ENCODE measurements at places on chromosomes 7 and 10. TPM values are rescaled to one million over a fixed set of nuclear protein-coding genes. Genes with fewer than 3 reads are reported as not detected.

DNA sequence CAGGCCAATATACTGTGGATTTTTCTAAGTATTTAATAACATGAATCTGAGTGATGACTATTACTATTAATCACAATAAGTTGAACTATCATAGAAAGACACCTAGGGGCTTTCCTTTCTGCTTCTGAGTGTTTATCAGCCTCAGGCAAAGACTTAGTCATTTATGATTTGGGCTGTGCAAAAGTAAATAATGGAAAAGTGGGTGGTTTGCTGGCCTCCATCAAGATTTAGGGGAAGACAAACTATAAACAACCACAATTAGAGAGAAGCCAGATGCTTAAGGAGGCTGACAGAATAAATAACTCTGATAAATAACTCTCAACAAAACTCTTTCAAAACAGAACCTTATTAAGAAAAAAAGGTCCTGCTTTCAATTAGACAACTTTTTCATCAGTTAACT is 64.7 kb downstream of the MACC1 start:
- no peaks in the 10 kb centered on the region for H3K27me3 ChIP-seq
- no peak overlapping the region for H3K4me3 ChIP-seq
- H3K36me3 ChIP-seq, result no peaks in the 10 kb centered on the region
- peaks cover 4% of the 10 kb centered on the region for H3K4me1 ChIP-seq

GRCh38 chr7:29359482-29360093 is 165.0 kb downstream of the CHN2 start:
- peaks cover 4% of the 10 kb centered on the region for H3K4me1 ChIP-seq
- H3K4me3 ChIP-seq, result no peak overlapping the region
- H3K27ac ChIP-seq, result no peak overlapping the region
- DNase-seq, result no peak
- no peaks in the 10 kb centered on the region for H3K27me3 ChIP-seq

DNA sequence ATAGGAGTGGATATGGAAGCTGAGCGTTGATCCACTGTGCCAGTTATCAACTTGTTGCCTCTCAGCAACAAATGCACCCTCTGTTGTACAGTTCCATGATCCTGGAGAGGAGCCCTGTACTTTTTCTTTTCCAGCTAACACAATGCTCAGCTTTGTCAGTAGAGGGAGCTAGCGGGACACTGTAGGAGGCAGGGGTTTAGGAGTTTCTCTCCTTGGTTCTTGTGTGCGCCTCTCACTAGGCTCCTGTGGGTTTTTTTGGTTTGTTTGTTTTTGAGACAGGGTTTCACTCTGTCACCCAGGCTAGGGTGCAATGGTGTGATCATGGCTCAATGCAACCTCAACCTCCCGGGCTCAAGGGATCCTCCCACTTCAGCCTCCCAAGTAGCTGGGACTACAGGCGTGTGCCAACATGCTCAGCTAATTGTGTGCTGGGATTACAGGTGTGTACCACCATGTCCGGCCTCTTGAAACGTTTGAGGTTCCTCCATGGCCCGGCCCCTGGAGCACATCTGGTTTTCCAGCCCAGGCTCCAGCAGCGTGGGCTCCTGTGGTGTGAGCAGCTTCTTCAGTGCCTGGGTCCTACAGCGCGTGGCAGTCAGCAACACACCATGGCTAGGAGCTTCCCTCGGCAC is 12.0 kb upstream of the MARVELD1 start:
- H3K4me3 ChIP-seq, result no peak overlapping the region
- H3K36me3 ChIP-seq, result no peaks in the 10 kb centered on the region
- no peaks in the 10 kb centered on the region for H3K27me3 ChIP-seq
- no peak overlapping the region for H3K27ac ChIP-seq
- peak; percentile 87 for DNase-seq

DNA sequence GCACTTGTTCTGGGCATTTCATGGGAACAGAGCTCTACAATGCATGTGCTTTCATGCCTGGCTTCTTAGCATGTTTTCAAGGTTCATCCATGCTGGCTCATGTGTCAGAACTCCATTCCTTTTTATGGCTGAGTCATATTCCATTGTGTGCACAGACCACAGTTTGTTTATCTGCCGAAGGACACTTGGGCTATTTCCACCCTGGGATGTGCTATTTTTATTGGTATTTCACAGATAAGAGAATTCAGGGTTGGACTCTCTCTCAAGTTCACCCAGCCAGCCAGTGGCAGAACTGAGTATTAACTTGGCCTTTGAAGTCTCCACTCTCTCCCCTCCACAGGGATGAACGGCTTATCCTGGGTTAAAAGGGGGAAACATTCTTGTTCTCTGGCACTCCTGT is 190.7 kb upstream of the GPR26 start:
- H3K36me3 ChIP-seq, result no peaks in the 10 kb centered on the region
- peak; percentile 53 for DNase-seq
- H3K4me3 ChIP-seq, result no peak overlapping the region
- H3K4me1 ChIP-seq, result peaks cover 17% of the 10 kb centered on the region
- H3K27ac ChIP-seq, result no peak overlapping the region

- no peak overlapping the region for H3K27ac ChIP-seq
- H3K36me3 ChIP-seq, result no peaks in the 10 kb centered on the region
- H3K27me3 ChIP-seq, result no peaks in the 10 kb centered on the region
- no peak for DNase-seq
Measured at GRCh38 chr10:24912215-24912614, 40.2 kb downstream of the PRTFDC1 start.

GRCh38 chr10:78817361-78817760 is 251.4 kb upstream of the ZMIZ1 start:
- no peak overlapping the region for H3K27ac ChIP-seq
- DNase-seq, result no peak
- no peak overlapping the region for H3K4me3 ChIP-seq
- H3K27me3 ChIP-seq, result no peaks in the 10 kb centered on the region
- no peaks in the 10 kb centered on the region for H3K4me1 ChIP-seq

DNA sequence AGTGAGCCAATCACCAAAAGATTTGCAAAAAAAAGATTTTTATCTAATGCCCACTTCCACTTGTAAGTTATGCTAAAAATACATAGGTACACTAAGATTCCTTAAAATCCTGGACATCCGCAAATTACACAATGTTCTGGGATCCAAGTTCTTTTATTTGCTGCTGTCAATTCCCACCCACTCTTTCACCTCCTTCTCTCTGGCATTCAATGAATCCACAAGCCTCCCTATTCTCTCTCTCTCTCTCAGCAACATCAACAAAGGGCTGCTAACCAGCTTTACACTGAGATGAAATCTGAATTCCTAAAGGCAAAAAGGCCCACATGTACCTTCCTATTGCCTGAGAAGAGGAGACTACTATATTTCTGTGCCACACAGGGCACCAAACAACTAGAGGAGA is 99.9 kb downstream of the ARMH3 start:
- DNase-seq, result no peak
- no peak overlapping the region for H3K4me3 ChIP-seq
- no peak overlapping the region for H3K27ac ChIP-seq
- H3K27me3 ChIP-seq, result no peaks in the 10 kb centered on the region
- H3K4me1 ChIP-seq, result no peaks in the 10 kb centered on the region

DNA sequence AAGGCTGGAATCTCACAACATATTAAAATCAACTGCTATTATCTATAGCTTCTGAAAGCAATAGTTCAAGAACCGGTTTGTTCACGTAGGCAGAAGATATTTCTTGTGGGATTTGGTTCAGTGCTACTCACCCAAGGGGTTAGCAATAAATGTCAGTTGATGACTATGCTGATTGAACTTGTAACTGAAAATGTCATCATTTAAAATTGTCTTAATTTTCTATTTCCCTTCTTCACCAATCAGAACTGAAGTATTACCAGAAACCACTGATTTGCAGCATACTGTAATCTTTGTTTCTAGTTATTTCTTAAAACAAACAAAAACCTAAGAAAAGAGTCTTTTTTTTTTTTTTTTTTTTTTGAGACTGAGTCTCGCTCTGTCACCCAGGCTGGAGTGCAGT is 46.1 kb downstream of the CPEB3 start:
- no peak for DNase-seq
- H3K36me3 ChIP-seq, result no peaks in the 10 kb centered on the region
- H3K4me1 ChIP-seq, result no peaks in the 10 kb centered on the region
- no peak overlapping the region for H3K4me3 ChIP-seq

- DNase-seq, result no peak
- H3K36me3 ChIP-seq, result no peaks in the 10 kb centered on the region
- H3K4me3 ChIP-seq, result no peak overlapping the region
- no peaks in the 10 kb centered on the region for H3K27me3 ChIP-seq
Measured at GRCh38 chr7:103887853-103888602, 101.4 kb downstream of the RELN start.

DNA sequence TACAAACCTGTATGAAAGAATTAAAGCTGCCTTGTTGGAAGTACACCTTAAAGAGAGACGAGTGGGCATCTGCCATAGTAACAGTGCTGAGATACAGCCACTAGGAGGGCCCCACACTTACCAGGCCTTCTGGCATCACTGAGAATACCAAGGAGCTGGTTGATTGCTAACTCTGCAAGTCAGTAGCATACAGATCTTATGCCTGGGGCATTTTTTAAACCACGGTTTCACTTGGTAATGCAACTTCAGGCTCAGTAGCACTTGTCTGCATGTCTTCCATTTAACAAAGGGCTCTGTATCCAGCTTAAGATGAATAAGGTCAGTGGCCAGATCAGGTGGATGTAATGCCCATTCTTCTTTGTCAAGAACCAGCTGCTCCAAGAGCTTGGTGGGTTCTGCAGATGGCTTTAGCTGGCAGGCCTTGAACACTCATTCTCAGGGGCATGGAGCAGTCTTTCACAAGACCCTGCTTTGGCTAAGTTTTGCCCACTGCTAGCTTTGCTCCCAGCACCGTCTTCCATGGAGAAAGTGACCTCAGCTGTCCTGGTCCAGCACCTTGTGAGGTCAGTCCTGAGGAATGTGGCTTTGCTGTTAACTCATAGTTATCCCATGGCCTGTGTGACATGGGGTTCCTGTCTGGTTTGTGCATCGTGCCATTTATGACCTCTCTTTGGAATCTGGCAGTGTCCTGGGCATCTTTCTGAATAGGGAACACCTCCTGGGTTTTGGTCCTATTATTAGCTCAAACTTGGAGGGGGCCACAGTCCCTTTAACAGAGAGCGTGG is 68.1 kb downstream of the BMPER start:
- no peaks in the 10 kb centered on the region for H3K4me1 ChIP-seq
- H3K4me3 ChIP-seq, result no peak overlapping the region
- H3K36me3 ChIP-seq, result no peaks in the 10 kb centered on the region
- no peaks in the 10 kb centered on the region for H3K27me3 ChIP-seq
- DNase-seq, result no peak
- no peak overlapping the region for H3K27ac ChIP-seq

- no peak overlapping the region for H3K4me3 ChIP-seq
- peak; percentile 11 for DNase-seq
- H3K27me3 ChIP-seq, result no peaks in the 10 kb centered on the region
- H3K4me1 ChIP-seq, result no peaks in the 10 kb centered on the region
- no peak overlapping the region for H3K27ac ChIP-seq
Measured at GRCh38 chr10:62501547-62501946, 127.4 kb downstream of the ZNF365 start.

DNA sequence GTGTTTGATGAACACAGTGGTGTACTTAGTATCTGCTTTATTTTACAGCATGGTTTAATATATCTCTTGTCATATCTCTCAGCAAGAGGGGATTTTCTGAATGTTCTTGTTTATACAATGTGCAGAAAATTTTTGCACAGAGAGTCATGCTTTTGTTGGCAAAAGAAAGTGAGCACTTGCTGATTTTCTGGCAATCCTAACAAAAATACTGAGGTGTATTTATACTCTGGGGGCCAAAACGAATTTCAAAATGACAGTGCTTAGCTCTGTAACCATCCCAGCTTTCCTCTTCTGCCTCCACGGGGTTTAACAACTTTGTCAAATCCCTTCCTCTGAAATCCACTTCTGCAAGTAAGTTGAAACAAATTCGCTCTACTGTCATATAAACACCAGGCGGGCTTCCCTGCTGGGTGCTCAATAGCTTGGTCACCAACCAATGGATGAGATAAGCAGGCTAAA is 169.2 kb downstream of the NOC3L start:
- DNase-seq, result no peak
- H3K36me3 ChIP-seq, result no peaks in the 10 kb centered on the region
- no peaks in the 10 kb centered on the region for H3K27me3 ChIP-seq
- H3K4me3 ChIP-seq, result no peak overlapping the region
- H3K4me1 ChIP-seq, result peaks cover 7% of the 10 kb centered on the region

DNA sequence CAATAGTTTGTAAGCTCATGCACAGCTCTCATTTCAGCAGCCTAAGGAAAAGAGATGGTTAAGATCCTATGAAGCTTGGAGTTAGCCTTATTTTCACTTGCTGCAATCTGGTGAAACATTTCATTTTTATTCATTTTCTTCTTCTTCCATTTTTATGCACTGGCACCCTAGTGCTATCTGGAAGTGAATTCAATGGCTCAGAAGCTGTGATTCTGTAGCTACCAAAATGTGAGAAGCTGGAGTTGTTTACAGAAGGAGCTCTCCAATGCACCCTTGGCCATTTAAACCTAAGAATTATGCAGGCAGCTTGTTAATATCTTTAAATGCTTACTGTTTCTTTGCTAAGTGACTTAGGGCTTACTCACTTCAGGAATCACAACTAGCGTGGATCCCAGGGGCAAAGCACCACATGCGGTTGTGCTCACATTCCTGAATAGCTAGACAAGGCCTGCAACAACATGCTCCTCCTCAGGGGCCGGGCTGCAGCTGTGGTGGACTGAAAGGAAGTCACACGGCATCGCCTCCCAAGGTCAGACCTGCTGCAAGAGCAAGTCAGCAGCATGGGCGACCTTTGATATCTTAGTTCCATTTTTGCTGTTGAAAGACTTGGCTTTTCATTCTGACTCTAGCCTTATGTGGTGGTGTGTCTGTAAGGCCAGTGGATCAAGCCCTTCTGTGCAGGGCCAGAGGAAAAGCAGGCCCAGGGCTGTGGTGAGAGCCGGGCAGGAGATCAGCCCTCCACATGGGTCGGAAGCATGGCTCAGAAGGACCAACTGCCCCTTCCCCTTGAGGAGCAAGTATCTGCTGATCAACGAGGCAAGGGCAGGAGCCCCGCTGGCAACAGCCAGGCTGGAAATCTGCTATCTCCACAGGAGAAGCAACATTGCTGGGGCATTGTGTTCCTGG is 91.9 kb upstream of the MBL2 start:
- H3K27me3 ChIP-seq, result no peaks in the 10 kb centered on the region
- peak overlapping the region; percentile 81 for H3K27ac ChIP-seq
- peaks cover 9% of the 10 kb centered on the region for H3K4me1 ChIP-seq
- DNase-seq, result peak; percentile 83
- no peaks in the 10 kb centered on the region for H3K36me3 ChIP-seq

DNA sequence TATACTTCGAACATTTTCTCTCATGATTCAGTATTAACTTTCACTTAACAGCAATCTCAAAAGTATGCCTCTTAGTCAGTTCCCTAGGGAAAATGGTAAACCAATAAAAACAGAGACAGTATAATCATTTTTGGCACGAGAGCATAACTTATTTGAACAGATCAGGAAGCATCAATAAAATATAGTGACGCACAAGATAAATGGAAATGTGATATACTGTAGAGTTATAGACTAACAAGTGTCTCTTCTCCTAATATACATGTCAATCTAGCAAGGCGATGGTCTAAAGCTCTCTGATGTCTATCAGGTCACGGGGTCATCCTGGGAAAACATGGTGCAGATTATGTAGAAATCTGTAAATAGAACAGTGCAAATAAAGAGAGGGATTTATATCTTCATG is 131.6 kb downstream of the HGF start:
- no peak overlapping the region for H3K4me3 ChIP-seq
- no peaks in the 10 kb centered on the region for H3K27me3 ChIP-seq
- no peak for DNase-seq
- peak overlapping the region; percentile 2 for H3K27ac ChIP-seq
- H3K36me3 ChIP-seq, result no peaks in the 10 kb centered on the region

CCDC172 gene
- not detected for polyA plus RNA-seq

SPDYE1 gene
- 0.99 TPM for polyA plus RNA-seq

PALD1 gene
- 1.1 TPM for polyA plus RNA-seq

MBL2 gene
- 0.21 TPM for polyA plus RNA-seq

SNX13 gene
- polyA plus RNA-seq, result 17.4 TPM

ADIRF gene
- not detected for polyA plus RNA-seq

ATP6V0A4 gene
- polyA plus RNA-seq, result 0.34 TPM

GRM8 gene
- polyA plus RNA-seq, result 0.62 TPM

TMEM229A gene
- polyA plus RNA-seq, result not detected

ACHE gene
- polyA plus RNA-seq, result 16.3 TPM

Data from hepatocyte (in vitro differentiated cells).